ENCODE measurements at places on chromosomes 4 and X.

DNA sequence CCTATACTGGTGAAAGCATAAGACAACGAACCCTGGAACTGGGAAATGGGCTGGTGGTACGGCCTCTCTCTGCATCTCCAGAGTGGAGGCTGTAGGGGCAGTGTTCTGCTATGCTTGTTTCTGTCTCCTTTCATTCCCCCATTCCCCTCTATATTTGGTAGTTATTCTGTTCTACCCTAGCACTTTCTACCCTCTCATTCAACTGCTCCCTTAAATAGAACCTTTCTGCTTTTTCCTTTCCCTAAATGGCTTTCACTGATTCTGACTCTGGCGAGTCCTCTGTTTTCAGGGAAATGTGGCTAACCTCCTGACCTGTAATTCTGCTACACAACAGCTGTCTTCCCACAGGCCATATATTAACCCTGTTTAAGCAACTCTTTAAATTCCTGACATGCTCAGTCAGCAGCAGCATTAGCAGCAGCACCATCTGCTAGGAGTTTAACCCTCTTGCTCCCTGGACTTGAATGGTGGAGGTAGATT lies 94.2 kb downstream of the CXCL13 start:
- DNase-seq, result peak; percentile 88

- no peak for DNase-seq
Observed at GRCh38 chr4:150970685-150971151, 44.4 kb downstream of the LRBA start.

- DNase-seq, result no peak
Observed at GRCh38 chrX:57573754-57574153, 18.1 kb upstream of the ZXDB start.

DNA sequence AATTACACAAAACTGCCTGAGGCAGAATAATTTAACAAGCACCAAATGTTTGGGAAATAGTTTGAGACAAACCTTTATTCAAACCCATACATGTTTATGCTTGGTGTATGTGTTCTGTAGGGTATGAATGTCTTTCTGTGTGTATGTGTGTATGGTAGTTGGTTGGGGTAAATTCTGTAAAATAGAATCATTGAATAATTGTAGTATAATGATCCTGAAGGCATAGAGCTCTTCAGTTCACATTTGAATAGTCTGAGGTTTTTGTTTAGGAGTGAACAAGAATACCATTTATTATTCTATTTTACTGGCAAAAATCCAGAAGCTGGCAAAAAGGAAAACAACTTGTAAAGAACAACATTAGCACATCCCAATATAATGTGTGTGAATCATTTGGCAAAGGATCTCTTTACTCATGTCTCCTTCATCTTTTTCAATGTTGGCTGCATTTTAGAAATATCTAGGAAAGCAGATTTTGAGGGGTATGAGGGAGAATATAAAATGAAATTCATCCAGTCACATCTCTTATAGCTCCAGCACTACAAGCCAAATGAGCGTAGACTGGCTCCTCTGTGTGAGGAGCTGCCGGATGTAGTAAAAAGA lies 360.0 kb downstream of the CHIC1 start:
- DNase-seq, result no peak

DNA sequence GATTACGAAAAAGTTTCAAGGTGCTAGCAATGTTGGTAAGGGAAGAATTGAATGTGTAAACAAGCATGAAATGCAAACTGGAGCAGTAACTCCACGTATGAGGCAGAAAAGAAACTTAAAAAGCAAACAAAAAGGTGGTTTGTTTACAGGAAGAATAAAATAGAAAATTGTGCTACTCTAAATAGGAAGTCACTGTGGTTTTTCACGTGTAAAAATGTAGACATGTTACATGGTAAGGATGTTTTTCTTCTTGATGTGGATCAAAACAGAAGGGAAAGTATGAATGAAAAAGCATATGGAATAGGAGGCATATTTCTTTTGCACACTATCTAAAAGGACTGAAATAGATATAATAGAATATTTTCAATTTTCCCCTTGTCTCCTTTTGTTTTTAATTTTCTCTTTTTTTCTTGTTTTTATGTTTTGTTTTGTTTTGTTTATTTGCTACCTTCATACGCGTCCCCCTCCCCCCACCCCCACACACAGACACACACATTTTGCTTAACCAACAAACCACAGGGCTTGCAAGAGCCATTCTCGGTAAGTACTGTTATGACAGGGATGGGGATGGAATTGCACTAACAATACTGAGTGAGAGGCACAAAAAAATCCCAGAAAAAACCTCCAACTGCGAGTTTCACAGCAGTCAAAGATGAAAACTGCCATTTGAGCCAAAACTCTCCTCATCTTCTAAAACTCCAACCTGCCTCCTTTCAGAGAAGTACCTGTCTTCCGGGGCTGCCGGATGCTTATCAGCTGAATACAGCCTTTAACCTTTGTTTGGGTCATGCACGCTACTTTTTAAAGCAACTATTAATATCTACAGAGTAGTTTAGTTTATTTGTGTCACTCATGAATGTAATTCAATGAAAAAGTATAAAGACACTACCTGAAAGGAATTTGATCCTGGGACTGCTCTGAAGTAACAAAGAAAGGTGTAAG lies 135.8 kb downstream of the IL15 start:
- no peak for DNase-seq

DNA sequence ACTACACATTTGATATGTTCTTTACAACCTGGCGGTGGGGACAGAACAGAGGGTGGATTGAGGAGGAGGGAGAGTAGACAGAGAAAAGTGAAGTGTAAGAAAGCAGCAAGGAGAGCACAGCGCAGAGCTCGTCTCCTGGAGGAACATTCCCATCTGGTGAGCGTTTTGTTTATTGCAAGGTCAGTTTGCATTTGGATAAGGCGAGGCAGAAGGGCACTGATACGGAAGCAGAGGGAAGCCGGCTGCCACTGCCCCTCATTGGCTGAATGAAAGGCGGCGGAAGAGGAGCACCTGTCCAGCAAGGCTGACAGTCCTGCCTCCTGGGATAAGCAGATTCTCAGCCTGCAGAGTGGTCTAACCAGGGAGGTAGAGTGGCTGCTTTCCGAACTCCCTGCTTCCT lies 83.2 kb downstream of the GPR143 start:
- peak; percentile 8 for DNase-seq

DNA sequence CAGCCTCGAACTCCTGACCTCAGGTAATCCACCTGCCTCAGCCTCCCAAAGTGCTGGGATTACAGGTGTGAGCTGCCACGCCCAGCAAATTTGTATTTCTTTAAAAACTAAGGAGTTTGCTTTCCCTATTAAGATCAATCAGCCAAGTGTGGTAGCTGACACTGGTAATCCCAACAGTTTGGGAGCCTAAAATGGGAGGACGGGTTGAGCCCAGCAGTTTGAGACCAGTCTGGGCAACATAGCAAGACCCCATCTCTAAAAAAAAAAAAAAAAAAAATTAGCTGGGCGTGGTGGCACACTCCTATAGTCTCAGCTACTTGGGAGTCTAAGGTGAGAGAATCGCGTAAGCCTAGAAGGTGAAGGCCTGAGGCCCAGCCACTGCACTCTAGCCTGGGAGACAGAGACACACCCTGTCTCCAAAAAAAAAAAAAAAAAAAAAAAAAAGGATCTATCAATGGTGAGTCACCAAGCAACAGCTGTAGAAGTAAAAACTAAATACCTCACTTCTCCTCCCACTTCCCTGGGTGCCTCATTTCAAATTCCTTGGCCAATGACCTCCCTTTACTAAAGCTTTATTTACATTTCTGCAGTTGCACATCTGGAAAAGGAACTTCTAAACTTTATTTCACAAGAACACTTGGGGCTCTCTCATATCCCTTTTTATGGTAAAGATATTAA lies 54.5 kb downstream of the LDB2 start:
- peak; percentile 77 for DNase-seq

DNA sequence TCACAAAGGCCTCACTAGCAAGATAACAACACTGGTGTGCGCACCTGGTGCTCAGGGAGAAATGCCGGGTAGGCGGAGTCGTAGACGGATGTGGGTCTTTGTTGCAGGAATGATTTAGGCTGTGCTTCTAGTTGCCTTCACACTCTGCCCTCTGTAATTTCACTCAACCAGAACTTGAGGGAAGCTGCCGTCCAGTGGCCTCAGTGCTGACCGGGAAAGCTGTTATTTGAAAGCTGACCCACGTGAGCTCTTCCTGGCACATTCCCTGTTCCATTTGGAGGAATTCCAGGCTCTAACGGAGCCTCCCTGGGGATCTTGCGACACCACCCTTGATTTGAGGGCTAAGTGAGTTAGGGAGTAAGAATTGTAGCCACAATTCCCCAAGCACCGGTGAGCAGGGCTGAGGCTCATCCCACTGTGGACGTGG lies 15.9 kb downstream of the SH3TC1 start:
- peak; percentile 59 for DNase-seq

- peak; percentile 48 for DNase-seq
Observed at GRCh38 chr4:139167774-139168444, 9.1 kb downstream of the ELF2 start.

DNA sequence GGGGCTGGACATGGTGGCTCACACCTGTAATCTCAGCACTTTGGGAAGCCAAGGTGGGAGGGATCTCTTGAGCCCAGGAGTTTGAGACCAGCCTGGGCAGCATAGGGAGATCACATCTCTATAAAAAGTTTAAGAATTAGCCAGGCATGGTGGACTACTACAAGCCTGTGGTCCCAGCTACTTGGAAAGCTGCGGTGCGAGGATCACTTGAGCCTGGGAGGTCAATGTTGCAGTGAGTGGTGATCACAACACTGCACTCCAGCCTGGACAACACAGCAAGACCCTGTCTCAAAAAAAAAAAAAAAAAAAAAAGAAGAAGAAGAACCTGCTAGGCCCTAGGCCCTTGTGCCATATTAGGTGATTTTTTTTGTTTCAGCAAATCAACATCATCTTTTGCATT lies 12.2 kb downstream of the SRD5A3 start:
- DNase-seq, result no peak

Data from fibroblast of skin of right biceps (primary cell).